ENCODE measurements at places on chromosomes 12 and 14.

- no peak for DNase-seq
Observed at GRCh38 chr14:88380405-88380804, 5.1 kb upstream of the SPATA7 start.

DNA sequence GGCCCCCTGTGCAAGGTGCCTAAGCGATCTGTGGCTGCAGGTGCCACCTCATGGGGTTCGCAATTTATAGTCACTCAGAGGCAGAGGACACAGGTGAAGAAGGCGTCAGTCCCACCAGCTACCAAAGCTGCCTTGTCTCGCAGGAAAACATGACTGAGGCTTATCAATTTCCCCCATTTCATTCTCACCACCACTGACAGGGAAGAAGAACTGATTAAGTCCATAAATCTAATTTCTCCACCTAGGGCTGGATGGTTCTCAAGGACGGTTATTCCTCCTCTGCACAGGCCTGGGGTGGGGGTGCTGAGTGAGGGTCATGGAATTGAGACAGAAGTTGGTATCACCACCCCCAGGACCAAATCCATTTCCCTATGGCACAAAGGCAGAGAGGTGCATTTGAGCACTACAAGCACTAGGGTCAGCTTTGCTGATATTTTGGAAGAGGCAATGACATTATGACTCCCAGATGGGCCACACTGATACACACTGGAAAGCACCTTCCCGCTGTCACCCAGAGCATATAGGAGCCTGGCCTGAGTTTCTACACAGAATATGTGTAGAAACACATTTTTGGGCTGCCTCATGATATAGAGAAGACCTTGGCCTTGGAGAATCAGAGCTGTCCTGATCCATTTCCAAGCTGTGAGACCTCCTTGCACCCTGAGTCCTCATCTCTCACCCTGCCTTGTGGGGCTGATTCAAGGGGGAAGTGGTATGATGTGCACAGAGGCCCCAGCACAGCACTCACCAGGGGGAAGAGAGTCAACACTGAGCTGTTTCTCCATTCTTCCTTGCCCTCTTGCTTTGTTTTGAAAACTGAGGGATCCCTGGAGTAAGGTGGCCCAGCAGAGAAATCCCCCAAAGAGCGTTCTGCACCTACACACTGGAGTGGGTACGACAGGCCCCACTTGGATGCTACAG lies 59.4 kb downstream of the PITPNM2 start:
- no peak for DNase-seq

- DNase-seq, result no peak
Observed at GRCh38 chr12:128236525-128236924, 30.4 kb upstream of the TMEM132C start.

DNA sequence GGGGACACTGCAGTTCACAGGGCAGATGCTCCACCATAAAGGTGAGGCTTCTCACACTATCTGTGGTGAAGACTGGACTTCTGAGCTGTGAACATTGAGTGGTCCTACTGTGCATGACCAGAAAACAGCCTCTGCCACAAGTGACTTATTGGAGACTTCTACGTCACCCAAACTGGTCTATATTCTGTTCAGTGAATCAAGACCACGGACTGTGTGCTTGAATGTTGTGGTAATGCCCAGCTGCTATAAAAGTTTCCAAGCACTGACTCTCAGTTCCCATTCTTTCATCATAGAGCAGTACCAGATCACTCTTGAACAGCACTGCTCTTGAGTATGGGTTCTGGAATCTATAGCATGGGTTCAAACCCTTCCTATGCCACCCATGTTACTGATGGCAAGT lies 4.8 kb upstream of the PLEK2 start:
- no peak for DNase-seq

- no peak for DNase-seq
Observed at GRCh38 chr14:103164006-103164405, 40.7 kb downstream of the TNFAIP2 start.

GRCh38 chr12:65522956-65523860 lies 244.7 kb downstream of the MSRB3 start:
- DNase-seq, result no peak

DNA sequence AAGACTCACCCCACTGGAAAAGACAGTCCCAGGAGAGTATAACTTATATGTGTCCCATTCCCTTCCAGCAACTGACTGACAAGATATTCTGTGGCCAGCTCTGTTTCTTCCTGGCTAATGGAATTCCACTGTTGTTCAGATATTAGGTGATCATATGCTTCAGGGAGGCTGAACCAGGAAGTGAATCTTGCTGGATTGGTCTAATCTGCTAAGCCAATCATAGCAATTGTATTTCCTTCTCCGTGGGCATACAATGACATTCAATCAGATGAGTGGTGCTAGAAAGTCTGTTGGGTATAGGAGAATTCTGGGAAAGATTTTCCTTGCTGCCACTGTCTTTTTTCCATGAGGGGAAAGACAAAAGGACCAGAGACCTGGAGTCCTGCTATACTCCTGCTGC lies 12.1 kb downstream of the PYGL start:
- DNase-seq, result no peak

DNA sequence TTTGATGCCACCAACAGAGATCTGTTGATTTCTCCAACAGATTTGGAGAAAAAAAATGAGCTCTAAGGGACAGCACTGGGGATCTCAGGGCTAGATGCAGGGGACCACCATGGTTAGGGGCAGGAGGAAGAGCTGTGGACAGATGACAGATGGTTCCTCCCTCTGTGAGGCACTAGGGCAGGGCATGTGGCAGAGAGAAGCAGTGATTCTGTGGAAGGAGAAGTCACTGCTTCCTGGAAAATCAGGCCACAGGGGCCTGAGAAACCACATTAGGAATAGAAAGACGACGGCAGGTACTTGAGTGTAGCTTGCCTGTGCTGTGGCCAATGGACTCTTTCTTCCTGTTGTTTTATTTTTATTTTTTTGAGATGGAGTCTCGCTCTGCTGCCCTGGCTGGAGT lies 24.9 kb upstream of the TMED2 start:
- no peak for DNase-seq

Data from activated CD8-positive, alpha-beta memory T cell treated with anti-CD3 and anti-CD28 coated beads, Interleukin-2, amount 50 U/mL, for 4 hours (primary cell).